Epithelial cell of proximal tubule (primary cell): ENCODE measurements at places on chromosomes 3 and 15. TPM values are rescaled to one million over a fixed set of nuclear protein-coding genes. Genes with fewer than 3 reads are reported as not detected.

DNA sequence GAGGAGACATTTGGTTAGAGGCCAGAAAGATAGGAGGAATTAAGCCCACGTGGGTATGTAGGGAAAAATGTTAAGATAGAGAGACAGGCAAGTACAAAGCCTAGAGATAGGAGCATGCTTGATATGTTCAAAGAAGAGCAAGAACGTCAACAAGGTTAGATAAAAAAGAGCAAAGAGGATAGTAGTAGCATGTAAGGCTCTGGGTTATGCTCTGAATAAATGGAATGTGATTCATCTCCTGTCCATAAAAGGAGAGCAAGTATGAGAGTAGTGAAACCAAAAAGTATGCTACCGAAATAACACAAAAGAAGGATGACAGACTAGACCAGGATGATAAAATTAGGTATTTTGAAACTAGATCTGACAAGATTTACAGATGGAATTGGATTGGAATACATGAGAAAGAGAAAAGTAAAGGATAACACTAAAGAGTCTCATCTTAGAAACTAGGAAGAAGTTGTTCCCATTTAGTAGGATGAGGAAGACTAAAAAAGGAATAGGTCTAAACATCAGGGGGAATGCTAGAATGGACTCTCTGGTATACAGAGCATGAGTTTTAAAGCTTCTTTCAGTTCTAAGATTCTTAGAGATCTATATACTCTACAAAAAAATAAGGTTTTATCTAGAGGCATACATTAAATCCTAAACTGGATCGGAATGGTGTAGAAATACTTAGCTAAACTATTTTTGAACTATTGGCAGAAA, 59.1 kb downstream of the TRPM7 start:
- DNase-seq = no peak

GRCh38 chr15:98746375-98747155, 98.2 kb downstream of the IGF1R start:
- no peak for DNase-seq

DNA sequence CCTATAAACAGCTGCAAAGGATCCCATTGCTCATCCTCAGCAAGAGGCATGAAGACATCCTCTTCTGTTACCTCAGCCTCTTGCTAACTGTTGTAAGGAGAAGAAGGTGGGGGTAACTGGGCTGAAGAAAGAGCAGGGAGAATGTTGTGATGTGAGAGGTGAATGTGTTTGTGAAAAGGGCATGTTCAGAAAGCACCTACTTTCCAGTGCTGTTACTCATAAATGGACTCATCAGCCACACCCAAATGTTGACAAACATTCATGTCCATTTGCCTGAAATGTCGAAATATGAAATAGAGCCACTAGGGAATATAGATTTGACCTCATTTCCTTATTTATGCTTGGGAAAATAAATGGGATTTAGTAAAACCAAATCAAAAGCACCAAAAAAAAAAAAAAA, 12.6 kb downstream of the SLC24A1 start:
- DNase-seq = no peak

DNA sequence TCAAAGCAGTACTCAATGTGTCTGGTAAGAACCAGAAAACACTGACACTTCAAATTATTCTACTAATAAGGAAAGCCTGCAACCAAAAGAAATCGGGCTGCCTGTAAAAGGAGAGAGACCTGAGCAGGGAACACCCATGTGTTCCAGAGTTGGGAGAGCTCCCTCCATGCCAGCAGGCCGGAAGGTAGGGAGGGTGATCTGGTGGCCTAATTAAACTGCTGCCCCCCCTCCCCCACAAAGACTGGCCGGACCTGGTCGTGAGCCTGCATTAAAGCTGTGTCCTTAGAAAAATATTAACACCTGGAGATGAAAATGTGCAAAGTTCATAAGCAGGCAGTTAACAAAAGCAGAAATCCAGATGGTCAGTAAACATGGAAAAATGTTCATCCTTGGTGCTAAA, 170.6 kb upstream of the BHLHE40 start:
- no peak for DNase-seq

DNA sequence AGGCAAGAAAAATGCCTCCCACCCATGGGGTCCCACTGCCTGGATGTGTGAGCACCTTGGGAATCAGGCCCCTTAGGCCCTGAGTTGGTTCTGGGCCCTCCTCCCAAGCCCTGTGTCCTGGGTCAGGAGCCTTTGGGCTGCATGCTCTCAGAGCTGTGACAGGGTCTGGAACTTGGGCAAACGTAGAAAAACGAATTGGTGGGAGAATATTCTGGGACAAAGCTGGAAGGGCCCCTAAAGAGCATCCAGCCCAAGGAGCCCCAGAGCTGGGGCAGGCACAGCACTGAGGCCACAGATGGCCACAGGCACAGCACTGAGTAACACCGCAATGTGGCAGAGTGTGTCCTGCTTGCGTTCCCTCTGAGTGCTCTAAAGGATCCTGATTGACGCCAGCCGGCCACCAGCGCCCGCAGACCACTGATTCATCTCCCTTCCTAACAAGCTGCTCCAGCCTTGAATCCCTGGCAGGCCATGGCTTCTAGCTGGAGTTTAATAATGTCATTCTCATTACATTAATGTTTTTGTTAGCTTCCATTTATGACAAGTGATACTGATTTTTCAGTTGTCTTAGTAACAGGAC, 18.6 kb upstream of the SEC13 start:
- DNase-seq = no peak

- no peak for DNase-seq
Measured at GRCh38 chr3:12662593-12663400, 1.1 kb downstream of the RAF1 start.

GRCh38 chr15:32956711-32957110, 237.8 kb downstream of the FMN1 start:
- no peak for DNase-seq

GRCh38 chr15:44010089-44010488, 183.3 kb downstream of the WDR76 start:
- peak; percentile 86 for DNase-seq

GRCh38 chr3:61518590-61518989, 42.8 kb upstream of the PTPRG start:
- no peak for DNase-seq

DNA sequence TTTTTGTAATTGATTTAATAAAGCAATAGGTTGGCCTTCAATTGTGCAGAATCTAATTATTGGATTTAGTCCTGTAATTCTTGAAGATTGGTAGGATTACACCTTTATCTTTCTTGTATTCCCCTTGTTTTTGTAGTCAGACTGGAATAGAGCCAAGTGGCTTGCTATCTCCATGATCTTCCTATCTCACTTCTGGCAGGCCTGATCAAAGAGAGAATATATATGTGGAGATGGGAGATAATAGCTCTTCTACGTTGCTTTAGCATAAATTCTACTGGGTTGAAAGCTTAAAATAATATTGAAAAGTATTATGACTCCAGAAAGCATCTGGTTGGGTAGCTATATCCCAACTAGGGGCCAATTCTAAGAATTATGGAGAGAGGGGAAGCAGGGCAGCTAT, 16.9 kb upstream of the IFT57 start:
- no peak for DNase-seq

DNA sequence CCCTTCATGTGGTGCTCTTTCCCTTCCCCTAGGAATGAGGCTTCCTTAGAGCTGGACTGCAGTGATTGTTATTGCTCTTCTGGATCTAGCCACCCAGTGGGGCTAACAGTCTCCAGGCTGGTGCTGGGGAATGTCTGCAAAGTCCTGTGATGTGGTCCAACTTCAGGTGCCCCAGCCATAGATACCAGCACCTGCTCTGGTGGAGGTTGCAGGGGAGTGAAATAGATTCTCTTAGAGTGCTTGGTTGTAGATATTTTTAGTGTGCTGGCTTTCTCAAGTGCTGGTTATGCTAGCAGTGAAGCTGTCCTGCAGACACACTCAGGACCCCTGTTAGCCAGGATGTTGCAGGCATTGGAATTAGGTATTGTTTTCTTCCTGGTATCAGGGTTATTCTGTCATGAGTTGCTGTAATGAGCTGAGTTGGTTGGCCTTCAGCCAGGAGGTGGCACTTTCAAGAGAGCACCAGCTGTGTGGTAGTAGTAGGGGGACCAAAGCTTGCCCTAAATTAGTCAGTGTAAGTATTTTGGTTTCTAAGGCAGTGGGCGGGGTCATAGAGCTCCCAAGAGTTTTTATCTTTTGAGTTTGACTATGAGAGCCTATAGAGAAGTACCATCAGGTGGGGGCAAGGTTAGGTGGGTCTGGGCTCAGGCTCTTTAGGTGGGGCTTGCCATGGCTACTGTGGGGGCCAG, 317.5 kb upstream of the SGO1 start:
- DNase-seq = no peak

DNA sequence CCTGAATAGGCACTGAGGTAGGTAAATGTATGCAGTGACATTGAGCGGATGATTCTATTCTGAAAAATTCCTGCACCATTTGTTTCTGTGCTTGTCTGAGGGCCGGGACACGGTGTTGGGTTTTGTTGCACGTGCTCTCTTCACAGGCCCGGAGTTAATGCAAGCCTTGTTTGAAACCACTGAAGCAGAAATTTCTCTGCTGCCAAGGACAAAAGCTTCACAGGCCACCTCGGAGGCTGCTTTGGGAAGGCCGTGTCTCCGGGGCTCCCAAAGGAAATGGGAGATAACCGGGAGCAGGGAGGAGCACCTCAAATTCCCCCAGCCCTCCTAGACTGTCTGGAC, 179.4 kb downstream of the OPA1 start:
- DNase-seq = no peak

DNA sequence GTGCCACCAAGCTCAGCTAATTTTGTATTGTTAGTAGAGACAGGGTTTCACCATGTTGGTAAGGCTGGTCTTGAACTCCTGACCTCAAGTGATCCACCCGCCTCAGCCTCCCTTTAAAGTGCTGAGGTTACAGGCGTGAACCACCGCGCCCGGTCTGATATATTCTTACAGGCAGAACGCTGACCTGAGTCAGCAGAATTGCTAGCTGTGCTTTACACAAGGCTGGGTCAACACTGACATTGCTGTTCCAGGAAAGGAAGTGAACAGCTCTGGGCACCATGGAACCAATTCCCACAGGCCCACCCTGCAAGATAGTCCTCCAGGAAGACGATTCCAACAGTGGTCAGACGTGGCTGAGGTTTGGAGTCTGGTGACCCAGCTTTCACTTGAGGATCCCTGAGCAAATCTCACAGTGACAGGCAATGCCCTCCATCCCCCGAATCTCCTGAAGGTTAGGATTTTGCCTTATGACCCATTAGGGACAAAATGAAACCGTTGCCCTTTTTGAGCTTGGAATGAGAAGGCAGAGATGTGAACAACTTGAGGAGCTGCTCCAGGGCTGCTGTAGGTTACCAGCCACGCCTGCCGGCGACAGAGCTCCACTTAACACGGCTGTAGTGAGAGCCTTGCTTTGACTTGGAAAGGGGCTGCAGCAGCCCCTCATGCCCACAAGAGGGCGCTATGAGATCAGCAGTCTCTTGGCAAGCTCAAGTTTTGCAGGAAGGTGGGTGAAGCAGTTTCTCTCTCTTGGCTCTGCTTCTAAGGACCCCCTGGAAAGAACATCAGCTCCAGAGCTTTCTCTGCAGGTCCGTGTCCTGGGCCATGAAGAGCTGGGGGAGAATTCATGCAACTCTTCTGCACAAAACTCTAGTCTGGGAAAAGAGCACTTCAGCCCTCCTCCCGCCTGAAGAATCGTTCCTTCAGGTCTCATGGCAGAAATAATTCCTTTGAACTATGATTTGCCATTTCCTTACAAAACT, 74.1 kb downstream of the SENP2 start:
- peak; percentile 27 for DNase-seq

DNA sequence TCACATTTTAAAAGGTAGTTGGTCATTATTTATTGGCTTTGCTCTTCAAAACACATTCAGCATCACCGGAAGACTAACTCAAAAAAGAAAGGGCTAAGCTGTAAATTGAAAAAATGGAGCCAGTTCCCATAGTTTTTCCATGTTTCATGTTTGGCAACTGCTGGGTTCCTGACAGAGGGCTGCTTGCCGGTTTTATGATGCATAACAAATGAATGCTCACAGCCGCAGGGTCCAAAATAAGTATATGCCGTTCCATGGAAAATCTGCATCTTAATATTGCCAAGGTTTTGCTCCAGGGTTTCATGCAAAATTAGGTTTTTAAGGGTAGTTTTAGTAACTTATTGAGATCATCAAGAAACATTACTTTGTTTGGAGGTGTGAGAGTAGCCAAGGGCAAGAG, 15.8 kb downstream of the SLC12A1 start:
- DNase-seq = no peak

The ASB14 gene
- total RNA-seq = not detected in 2 replicates

The CEP19 gene
- 1.2 and 1.7 TPM in 2 replicates for total RNA-seq

The TMEM40 gene
- 3.0 and 11.8 TPM in 2 replicates for total RNA-seq

The CASR gene
- 0.06 TPM in 1 of 2 replicates, not detected in the other for total RNA-seq

The SKOR1 gene
- not detected in 2 replicates for total RNA-seq

The ZCWPW2 gene
- 0.58 TPM in 1 of 2 replicates, not detected in the other for total RNA-seq

The MAGI1 gene
- 9.6 and 10.9 TPM in 2 replicates for total RNA-seq
